ENCODE measurements at places on chromosomes 7 and 10.

DNA sequence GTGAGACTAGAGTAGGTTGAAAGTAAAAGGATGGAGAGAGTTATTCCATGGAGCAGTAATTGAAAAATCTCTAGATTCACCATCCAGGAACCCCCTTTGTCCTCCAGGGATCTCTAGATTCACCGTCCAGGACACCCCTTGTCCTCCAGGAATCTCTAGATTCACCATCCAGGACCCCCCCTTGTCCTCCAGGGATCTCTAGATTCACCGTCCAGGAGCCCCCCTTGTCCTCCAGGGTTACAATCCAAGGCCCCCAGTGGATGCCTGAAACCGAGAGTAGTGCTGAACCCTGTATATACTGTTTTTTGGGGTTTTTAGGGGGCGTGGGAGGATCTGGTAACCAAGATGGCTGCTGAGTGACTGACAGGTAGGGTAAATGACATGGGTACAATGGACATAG lies 38.3 kb upstream of the PPP2R2D start:
- DNase-seq, result no peak

GRCh38 chr10:79116801-79117723 lies 48.3 kb downstream of the ZMIZ1 start:
- DNase-seq, result no peak

GRCh38 chr10:18429335-18429734 lies 222.1 kb downstream of the NSUN6 start:
- no peak for DNase-seq

DNA sequence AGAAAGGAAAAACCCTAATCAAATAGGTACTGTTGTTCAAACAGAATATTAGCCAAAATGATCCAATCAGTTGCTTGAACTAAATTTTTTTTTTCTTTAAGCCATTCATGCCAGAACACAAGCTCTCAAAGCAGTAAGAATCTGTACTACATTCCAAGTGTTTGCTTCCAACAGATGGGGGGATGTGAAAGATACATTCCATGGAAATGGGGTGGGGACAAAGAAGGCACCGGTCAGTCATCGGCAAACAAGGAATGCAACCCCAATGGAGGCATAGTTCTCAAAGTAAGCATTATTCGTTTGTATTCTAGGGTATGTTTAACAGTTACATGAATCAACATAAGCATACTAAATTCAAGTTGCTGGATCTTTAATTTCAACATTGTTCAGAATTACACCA lies 32.5 kb downstream of the C10orf143 start:
- no peak for DNase-seq

All from stimulated activated CD4-positive, alpha-beta T cell treated with anti-CD3 and anti-CD28 coated beads, Interleukin-15, amount 100 ng/mL, for 1 hour (primary cell).